ENCODE measurements at places on chromosomes 7 and 10.

DNA sequence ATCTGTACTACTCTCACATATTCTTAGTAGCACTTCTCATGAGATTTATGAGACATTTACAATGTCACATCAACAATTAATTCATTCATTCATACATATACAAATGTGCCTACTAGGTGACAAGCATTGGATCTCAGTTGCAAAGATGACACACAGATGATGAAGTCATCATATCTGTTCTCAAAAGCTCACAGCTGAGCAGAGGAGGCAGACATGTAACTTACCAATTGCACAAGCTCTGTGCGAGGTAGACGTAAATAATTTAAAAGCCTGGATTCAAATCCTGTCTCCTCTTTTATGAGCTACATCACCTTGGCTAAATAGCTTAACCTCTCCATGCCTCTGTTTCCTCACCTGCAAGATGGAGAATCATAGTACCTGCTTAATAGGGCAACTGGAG, 109.4 kb upstream of the FAM133B start:
- DNase-seq = no peak

DNA sequence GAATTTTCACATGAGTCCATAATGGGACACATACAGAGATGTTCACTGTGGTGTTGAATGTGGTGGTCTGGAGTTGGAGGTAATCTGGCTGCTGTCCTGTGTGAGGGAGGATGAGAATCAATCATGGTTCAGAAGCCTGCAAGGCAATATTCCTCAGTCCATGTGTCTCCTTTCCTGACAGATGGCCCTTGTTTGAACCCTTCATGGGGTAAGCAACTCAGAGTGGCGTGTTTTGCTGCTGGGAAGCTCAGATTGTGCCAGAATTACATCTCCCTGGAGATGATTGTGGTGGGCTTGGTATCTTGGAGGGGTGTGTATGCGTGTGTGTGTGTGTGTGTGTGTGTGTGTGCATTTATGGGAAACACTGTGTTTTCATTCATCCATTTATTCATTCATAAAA, 44.5 kb upstream of the COMTD1 start:
- no peak for DNase-seq

DNA sequence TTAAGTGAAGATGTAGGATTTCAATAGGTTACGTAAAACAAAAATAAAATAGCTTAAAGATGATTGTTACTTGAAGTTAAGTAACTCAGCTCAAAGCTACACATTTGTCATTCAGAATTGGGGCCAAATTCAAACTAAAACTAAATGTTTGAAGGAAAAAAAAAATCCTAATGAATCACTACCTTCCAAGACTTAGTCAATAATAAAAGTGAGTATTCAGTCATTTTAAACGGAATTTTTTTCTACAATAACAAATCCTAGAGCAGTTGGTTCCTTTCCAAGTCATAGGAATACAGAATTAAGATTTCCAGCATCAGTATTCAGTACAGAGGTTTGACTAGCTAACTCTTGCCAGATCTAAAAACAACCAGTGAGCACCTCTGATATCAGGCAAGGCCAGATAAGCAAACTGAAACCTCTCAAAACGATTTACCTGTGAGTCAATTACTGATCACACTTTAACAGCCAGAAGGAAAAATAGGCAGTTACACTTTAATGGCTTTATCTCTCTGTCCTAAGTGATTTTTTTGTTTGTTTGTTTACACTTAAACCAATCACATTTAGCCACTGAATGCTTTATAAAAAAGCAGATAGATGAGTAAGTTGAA, 669.8 kb upstream of the ANKRD30A start:
- no peak for DNase-seq

DNA sequence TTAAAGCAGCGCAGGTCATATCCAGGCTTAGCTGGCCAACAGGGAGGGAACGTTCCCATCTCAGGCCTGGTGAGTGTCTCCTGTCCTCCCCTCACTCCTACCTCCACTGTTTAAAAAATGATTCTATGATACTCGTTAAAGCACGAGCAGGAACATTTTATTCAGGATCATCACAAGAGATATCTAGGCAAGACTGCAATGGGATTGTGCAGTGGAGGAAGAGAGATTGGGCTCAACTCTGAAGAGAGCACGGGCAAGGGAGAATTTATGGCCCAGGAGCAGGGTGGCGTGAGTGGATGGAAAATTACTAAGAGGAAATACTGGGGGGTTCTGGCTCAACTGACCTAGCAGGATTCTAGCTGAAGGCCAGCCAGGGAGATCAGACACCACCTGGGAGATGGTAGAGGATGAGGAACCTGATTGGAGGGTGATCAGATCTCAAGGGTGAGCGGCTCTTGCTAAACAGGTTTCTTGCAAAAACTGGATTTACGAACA, 9.0 kb upstream of the HSPB1 start:
- no peak for DNase-seq

GRCh38 chr7:155858521-155859061, 46.3 kb upstream of the SHH start:
- no peak for DNase-seq

- no peak for DNase-seq
Observed at GRCh38 chr7:120169996-120170783, 102.8 kb upstream of the KCND2 start.

DNA sequence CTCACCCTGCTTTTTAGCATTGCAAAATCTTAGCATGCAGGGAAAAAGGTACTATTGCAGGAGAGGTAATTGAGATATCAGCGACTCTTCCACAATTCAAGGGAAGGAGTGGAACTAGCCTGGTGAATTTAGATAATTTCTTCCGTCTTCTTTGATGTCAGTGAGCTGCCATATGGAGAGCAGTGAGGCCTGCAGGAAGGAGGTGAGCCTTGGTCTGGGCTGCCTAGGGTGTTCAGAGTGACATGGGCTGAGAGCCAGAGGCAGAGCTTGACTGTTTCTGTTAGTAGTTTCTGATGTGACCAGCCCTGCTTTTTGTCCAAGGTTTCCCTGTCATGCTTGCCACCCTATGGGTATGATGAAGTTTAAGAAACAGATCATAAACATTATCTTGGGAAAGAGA, 28.6 kb downstream of the KAT6B start:
- peak; percentile 37 for DNase-seq

DNA sequence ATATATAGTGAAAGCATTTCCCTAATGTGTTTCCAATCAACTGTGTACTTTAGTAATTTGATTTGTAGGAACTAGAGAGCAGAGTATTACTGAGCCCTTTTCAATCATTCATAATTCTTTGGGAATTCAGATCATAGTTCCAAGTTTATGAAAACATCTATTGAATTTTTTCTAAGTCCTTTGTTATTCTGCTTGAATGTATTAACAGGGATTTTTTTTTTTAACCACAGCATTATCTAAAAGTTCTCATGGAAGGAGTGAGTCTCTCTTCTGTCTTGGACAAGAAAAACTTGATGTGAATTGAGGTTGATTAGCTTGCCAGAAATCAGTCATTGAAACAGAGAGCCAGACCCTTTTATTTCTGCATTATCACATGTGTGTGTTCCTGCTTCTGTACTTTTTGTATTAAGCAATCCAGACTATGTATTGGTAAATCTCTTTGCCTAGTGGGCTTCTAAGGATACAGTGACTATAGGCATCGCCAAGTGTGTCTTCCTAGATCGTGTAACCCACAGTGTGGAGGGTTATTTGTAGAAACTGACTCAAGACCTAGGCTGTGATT, 59.9 kb downstream of the BMPER start:
- no peak for DNase-seq

DNA sequence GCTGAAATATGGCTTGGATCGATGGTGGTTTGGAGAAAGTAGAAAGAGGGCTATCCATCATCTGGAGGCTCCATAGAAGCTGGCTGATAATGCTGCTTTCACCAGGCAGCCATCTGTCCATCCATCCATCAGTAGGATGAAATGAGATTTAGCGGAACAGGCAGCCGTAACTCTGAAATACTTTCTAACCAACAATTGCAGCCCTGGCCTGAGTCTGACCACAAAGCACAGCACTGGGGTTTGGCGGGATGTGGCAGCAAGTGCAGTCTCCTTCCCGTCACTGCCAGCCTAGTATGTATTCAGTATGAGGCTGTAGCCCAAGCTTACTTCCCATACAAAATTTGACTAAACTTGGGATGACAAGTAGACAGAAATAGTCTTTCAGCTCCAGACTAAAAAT, 38.0 kb downstream of the R3HCC1L start:
- no peak for DNase-seq

DNA sequence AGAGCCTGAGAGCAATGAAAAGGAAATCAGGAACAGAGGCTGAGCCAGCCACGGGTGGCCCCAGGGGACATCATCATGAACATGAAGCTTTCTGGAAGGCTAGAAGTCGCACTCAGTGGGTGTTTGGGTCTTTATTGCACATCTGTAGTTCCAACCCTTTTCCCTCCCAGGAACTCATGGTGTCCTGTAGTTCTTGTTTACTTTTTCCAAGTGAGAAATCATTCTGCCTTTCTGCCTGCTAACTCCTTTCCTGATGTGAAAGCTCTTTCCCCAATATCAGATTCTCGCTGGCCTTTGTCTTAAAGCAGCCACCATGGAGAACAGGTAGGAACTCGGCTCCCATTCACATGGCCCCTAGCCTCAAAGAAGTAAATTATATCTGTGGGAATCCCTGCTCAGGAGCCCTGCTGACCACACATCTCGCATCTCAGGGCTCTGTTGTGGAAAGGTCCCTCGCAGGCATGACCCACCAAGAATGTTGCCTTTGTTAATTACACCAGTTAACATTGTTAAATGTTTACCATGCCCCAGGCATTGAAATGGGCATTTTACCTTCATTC, 542.7 kb downstream of the TNS3 start:
- no peak for DNase-seq

DNA sequence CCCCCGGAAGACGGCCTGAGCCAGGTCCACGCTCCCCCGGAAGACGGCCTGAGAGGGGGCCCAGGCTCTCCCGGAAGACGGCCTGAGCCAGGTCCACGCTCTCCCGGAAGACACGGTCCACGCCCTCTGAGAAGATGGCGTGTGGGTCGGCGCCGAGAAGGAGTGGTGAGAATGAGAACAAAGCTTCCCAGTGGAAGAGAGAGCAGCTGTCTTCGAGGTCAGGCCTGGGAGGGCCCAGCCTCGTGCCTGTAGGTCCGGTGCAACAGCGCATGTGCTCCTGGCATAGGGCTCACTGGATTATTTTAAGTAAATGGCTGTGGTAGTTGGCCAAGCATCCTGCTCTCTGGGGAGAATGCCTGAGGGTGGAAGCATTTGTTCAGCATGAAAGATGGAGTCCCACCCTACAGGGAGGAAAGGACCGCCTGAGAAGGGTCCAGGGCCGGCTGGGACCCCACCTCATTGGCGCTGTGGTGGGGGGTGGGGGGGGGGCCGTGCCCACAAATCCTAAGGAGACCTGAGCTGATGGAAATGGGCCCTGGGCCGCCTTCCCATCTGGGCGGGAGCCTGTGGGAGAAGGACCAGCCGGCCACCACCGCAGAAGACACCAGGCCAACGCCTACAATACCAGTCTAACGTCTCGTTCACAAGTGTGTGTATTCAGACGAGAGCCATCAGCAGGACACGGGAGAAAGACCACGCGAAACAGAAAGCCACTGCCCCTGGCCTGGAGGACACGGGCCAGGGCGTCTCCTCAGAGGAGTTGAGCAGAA, 210.0 kb downstream of the WDR37 start:
- no peak for DNase-seq

All from liver (tissue), 10 donors.